IPS DF 19.7 (cell line): ENCODE measurements at places on chromosomes 1 and 21.
A peak's percentile ranks its signal among the peaks of the same experiment; 100 is the strongest.

DNA sequence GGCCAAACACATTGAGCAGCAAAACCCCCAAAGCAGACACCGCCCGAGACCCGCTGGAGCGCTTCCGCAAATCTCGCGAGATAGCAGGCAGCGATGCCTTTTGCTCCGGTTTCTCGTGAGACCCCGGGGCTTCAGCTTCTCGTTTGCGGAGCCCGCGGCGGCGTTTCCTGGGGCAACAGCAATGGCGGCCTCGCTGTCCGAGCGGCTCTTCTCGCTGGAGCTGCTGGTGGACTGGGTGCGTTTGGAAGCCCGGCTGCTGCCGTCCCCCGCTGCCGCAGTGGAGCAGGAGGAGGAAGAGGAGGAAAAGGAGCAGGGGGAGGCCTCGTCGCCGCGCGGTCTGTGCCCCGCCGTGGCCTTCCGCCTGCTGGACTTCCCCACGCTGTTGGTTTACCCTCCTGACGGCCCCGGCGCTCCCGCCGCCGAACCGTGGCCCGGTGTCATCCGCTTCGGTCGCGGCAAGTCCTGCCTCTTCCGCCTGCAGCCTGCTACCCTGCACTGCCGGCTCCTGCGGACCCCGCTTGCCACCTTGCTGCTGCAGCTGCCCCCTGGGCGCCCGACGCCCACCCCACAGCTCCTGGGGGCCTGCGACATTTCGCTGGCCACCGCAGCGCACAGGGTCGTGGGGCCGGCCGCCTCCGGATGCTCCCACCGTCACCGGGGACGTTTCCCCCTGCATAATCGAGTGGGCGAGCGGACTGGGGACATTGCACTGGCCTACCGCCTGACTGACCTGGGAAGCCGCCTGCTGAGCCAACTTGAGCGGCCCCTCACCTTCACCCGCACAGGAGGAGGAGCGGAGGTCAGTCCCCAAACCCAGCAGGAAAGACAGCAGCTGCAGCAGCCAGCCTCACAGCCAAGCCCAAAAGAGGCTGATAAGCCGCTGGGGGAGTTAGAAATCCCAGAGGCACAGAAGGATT lies at the start of gene MAP10:
Gene MAP10, plus strand, starts transcription at position 148 of the 917 bp plus-strand sequence. Its CDS starts 34 bp downstream, at position 182.
- DNase-seq = peak; percentile 78

DNA sequence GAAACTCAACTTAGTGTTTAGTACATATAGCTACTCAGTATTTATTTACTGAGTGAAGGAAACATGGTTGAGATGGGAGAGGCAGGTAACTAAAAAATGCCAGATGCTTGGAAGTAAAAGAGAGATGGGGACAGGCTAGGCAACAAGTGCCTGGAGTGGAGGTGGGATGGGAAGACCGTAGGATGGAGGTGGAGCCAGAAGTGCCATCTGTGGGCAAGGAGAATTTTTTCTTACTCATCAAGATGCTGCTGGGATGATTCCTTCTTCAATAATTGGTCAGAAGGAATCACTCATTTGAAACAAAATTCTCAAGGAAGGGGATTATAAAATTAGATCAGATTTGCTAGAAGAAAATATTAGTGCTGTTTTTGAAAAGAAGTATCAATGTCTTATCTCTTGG lies 72.9 kb downstream of the IFI44 start:
- no peak for DNase-seq

GRCh38 chr1:55015123-55015522 lies 16.4 kb downstream of the BSND start:
- DNase-seq = no peak

GRCh38 chr1:149929856-149930255 lies 2.3 kb upstream of the SF3B4 start:
- no peak for DNase-seq

DNA sequence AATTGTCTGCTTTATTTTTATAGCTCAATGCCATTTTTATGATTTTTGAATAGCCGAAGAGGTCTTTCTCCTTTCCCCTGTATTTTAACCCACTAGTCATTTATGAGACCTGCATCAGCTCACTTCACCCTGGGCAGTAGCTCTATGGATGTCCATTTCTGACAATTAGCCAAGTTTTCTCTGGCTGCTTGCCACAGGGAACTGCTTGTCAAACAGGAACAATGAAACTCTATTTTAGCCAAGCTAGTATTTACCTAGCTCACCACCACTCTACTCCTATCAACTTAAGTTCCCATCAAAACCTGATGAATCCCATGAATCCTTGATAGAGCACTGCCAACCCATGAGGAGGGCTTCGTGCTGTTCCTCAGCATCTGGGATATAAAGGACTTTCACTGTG lies 406.7 kb downstream of the RWDD3 start:
- no peak for DNase-seq

DNA sequence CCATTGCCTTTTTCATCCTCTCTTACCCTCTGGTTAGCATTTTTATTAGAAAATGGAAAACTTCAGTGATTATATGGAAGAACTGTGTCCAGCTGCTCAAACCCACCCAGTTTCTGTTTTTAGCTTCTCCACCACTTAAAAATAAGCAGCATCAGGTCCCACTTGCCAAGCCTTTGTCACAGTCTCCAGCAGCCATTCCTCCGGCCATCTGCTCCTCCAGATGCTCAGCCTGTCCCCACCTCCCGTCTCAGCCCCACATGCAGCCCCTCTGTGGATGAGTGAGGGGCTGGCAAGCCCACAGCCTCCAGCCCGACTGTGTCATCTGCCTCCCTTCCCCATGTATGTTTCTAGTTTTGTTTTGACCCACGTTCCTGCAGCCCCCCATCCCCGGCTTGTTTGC lies 289.7 kb downstream of the HHAT start:
- no peak for DNase-seq

DNA sequence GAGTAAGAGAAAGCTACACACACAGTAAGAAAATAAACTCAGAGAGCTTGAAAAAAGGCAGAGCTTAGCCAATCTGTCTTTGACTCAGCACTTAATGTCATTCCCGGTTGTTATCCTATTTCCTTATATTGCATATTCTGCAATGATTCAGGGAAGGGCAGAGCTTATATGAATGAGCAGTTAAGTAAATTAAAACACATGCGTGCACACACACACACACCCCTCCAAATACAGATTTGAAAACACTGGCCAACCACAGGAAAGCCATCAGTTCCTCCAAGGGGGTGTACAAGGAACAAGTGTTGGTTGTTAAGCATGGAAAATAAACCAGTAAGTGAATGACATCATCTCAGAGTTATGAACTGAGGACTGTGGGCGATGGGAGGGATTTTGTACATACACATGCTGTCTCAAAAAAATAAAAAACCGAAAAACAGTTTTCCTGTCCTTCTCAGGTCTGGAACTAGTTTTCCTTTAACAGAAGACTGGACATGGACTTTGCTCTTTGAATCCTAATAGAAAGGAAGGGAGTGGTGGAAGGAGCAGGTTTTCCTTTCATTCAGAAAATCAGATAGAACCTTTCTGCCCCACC lies 1.0 kb downstream of the IQGAP3 start:
- no peak for DNase-seq

GRCh38 chr1:2320760-2321667 lies 70.3 kb downstream of the MORN1 start:
- DNase-seq = no peak

- no peak for DNase-seq
These were observed 147.8 kb upstream of the MAP1LC3C start for GRCh38 chr1:242146652-242147051.

- DNase-seq = no peak
These were observed 41.6 kb upstream of the LRIG2 start for GRCh38 chr1:113031171-113031933.

DNA sequence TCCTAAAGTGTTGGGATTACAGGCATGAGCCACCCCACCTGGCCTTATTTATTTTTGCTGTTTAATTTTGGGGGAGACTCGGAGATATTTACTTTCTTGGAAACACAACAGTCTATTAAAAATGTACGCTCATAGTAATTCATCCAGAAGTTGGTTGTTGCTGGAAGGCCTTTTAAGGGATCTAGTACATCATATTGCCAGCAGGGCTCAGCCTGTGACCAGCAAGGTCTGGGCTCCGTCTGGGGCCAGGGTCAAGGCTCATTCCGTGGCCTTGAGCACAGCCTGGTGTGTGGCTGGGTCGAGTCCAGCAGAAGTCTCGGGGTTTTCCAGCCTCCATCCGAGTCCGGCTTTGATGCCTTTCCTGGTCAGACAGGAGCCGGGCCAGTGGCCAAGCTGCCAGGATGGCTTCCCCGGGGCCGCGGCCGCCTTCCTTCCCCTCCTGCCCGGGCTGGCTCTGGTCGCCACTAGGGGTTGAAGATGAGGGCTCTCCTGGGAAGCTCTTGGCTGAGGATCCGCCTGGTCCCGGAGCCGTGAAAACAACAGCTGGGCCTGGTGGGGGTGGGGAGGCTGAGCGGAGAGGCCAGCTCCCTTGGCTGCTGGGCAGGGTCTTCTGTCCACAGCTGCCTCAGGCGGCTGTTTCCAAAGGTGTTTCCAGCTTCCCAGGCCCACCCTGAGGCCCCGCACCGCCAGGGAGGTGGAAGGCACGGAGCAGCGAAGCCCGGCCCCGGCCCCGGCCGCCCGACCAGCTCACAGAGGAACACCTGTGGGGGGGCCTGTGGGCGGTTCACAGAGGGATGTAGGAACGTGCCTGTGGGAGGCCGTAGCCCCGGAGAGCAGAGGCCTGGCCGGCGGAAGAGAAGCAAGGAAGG lies 5.1 kb upstream of the VWA1 start:
- no peak for DNase-seq

- no peak for DNase-seq
These were observed 2.5 kb downstream of the CNR2 start for GRCh38 chr1:23910553-23911246.

- no peak for DNase-seq
These were observed 53.3 kb downstream of the B3GALNT2 start for GRCh38 chr1:235450886-235451483.

GRCh38 chr1:24191860-24192259 lies 4.8 kb upstream of the IFNLR1 start:
- DNase-seq = no peak

DNA sequence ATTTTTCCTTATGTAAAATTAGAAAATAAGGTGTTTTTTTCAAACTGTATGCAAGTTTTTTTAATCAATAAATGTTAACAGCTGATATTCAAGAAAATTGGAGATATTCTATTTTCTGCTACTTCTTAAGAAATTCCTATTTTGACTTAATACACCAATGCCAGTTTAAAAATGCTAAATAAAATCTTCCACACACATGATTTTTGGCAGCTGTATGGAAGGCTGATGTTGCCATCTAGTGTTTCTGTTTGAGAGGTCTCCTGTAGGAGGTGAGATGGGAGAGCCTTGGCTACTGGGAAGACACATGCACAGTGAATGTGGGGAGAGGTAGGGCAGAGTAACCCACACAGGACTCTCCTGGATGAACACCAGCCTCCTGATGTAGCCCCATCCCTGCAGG lies 29.2 kb upstream of the OR2B11 start:
- DNase-seq = peak; percentile 12

DNA sequence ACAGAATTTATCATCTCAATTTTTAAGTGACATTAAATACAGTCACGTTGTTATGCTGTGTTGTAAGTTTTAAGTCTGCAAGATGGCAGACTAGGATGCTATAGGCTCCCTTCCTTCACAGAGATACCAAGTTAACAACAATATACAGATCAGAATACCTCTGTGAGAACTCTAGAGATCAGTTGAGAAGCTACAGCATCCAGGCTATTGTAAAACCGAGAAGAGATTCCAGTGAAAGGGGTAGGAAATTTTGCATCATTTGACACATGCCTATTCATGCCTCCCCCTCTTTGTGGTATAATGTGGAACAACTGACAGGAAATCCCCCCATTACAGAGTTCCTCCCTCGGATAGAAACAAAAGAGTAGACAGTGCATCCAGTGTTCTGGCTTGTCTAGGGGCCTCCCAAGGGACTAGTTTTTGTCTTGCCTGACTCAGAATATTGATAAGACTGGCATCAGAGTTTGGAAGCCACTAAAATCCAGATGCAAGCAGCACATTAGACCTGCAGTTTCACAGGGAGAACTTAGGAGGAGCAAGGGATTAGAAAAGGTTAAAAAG lies 80.6 kb downstream of the LBR start:
- DNase-seq = no peak

GRCh38 chr1:231021540-231022031 lies 18.5 kb downstream of the FAM89A start:
- DNase-seq = no peak

- no peak for DNase-seq
These were observed 40.5 kb downstream of the SLC30A7 start for GRCh38 chr1:100936194-100936967.

- no peak for DNase-seq
These were observed 54.5 kb upstream of the RAP1A start for GRCh38 chr1:111565079-111565478.

- no peak for DNase-seq
These were observed 87.3 kb downstream of the TBX15 start for GRCh38 chr1:118900643-118901440.

DNA sequence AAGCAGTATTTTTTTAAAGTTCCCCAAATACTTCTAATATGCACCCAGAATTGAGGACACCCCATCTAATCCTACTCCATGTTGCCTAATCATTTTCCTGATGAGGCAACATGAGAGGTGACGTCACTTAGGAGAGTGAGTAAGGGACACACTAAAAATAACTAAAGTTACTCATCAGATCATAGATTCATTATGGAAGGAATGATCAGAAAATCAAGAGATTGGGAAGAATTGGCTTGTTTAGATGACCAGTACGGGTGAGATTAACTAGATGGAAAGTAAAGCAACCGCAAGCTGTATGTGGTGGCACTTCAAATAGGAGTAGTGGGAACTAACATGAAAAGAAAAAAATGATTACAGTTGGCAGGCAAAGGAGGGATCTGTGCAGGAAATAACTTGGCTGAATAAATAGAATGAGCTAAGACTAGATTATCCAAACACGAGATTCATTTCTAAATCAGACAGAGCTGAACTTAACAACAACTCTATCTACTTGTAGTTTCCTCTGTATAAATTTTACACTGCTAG lies 61.4 kb upstream of the CXADR start:
- no peak for DNase-seq

GRCh38 chr1:154712166-154712810 lies 104.3 kb upstream of the ADAR start:
- no peak for DNase-seq

DNA sequence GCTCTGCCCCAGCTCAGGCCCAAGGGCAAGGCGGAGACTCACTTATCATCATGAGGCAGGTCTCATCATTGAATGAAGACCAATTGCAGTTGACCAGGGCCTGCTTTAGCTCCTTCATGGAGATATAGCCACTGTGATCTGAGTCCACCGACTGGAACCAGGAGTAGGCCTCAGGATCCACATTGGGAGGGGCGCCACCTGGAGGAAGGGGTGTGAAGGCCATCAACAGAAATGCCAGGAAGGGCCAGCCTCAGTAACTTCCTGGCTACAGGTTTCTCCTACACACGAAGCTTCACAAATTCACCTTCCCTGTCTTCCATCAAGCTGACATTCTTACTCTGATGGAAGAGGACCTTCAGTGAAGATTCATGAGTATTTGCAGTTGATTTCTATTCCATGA lies 11.6 kb downstream of the PEF1 start:
- DNase-seq = no peak

DNA sequence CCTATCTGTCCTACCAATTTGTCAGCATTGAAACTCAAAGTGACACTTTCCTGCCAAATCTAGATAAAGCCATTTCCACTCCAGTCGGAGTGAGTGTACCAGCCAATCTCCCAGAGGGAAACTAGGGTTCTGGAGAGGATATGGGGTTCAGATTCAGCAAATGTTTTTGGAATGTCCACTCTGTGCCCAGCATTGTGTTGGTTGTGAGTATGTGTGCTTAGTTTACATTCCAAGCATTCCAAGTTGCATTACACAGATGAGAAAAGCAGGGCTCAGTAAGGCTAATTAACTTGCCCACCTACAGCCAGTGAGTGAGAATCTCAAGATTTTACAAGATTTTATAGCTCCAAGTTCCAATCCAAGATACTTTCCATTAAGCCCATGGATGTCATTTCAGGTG lies 26.4 kb upstream of the RGS16 start:
- no peak for DNase-seq

GRCh38 chr1:59063501-59063900 lies 233.4 kb upstream of the FGGY start:
- no peak for DNase-seq
